ENCODE measurements at places on chromosomes 7 and 10.
A peak's percentile ranks its signal among the peaks of the same experiment; 100 is the strongest.

DNA sequence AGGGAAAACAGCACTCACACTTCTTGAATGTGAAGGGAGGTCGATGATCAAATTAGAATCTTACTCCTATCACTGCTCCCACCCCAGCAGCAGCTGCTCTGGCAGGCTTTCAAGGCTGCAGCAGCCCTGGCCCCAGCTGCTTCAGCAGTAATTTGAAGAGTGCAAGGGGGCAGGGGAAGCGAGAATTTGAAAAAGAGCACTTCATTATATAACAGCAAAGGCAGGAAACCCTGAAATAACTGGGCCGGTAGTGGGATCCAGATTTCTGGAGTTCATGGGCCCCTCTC is 44.9 kb downstream of the MYPN start:
- peak; percentile 36 for DNase-seq

DNA sequence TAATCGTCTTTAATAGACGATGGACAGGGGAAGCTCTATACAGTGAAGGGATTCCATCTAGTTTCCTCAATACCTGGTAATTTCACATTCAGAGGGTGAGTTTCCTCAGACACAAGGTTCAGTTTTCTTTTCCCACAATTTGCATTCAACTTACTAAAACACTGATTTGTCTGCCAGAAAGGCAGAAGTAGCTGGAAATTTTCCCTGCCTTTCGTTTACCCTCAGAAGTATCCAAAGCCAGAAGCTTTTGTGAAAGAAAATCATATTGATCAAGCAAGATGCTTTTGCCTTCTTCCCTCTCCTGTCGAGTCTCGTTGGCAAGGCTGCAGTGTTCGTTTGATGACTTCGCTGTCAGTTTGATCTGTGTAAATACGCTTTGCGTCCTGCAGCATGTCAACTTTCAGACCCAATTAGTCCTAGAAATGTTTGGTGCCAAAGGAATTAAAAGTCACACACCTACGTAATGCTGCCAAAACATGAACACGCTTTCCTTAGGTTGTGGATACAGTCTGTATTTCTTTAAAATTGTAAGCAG is 631.9 kb upstream of the FOXK1 start:
- no peak for DNase-seq

DNA sequence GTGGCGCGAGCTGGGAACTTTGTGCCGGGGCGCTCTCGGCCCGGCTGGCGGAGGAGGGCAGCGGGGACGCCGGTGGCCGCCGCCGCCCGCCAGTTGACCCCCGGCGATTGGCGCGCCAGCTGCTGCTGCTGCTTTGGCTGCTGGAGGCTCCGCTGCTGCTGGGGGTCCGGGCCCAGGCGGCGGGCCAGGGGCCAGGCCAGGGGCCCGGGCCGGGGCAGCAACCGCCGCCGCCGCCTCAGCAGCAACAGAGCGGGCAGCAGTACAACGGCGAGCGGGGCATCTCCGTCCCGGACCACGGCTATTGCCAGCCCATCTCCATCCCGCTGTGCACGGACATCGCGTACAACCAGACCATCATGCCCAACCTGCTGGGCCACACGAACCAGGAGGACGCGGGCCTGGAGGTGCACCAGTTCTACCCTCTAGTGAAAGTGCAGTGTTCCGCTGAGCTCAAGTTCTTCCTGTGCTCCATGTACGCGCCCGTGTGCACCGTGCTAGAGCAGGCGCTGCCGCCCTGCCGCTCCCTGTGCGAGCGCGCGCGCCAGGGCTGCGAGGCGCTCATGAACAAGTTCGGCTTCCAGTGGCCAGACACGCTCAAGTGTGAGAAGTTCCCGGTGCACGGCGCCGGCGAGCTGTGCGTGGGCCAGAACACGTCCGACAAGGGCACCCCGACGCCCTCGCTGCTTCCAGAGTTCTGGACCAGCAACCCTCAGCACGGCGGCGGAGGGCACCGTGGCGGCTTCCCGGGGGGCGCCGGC is 870 bp downstream of the FZD1 start:
- peak; percentile 52 for DNase-seq

DNA sequence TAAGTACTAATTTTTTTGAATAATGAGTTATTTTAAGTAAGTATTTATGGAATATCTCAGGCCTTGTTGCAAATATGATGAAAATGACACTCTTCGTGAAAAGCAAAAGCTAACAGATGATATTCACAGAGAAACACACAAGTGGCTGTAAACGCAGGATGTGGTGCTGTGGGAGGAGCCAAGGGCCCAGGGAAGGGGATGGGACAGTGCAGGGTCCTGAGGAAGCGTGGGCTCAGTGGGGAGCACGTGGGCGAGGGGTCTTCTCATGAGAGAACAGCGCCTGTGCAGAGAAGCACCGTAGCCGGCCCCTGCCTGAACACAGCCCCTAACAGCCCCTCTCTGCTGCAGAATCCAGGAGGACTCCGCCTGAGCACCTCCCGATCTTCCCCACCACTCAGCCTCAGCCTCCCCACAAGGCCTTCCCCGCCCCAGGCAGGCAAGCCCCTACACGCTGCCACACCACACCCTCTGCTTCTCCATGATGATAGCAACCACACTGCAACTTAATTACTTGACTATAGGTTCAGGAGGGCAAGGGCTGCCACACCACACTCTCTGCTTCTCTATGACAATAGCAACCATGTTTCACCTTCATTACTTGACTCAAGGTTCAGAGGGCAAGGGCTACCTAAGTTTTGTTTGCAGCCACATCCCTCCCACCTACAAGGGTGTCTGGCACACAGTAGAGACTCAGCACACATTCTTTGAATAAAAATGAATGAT is 152.6 kb upstream of the RNF32 start:
- no peak for DNase-seq

GRCh38 chr10:63553031-63553430 is 31.8 kb downstream of the REEP3 start:
- no peak for DNase-seq
